ENCODE measurements at places on chromosomes 3 and 15. TPM values are rescaled to one million over a fixed set of nuclear protein-coding genes. Genes with fewer than 3 reads are reported as not detected.

- no peak for DNase-seq
These were observed 219.7 kb upstream of the SGO1 start for GRCh38 chr3:20405744-20406143.

GRCh38 chr3:52480768-52481715 lies 14.1 kb upstream of the STAB1 start:
- no peak for DNase-seq

GRCh38 chr15:99442252-99442897 lies 123.4 kb upstream of the MEF2A start:
- DNase-seq: peak; percentile 77

- DNase-seq: no peak
These were observed 276.6 kb downstream of the RPLP1 start for GRCh38 chr15:69729167-69729748.

- no peak for DNase-seq
These were observed 11.7 kb upstream of the ZNF148 start for GRCh38 chr3:125386811-125387210.

- no peak for DNase-seq
These were observed 12.4 kb downstream of the MAP1A start for GRCh38 chr15:43529587-43530345.

GRCh38 chr3:172303941-172304558 lies 144.2 kb downstream of the GHSR start:
- DNase-seq: no peak

- no peak for DNase-seq
These were observed 871.9 kb downstream of the GBE1 start for GRCh38 chr3:80889535-80889934.

- no peak for DNase-seq
These were observed 28.0 kb upstream of the PTX3 start for GRCh38 chr3:157408499-157409149.

GRCh38 chr3:149390772-149391212 lies 13.3 kb upstream of the TM4SF1 start:
- DNase-seq: peak; percentile 22

GRCh38 chr15:65431731-65432130 lies 9.0 kb upstream of the IGDCC4 start:
- no peak for DNase-seq

Gene CACNA1D
- 1.1 TPM for total RNA-seq

Gene SPTSSB
- total RNA-seq: 0.57 TPM

Gene NXPE3
- total RNA-seq: 42.0 TPM

Gene IL17RC
- 33.7 TPM for total RNA-seq

Measured in Right ventricle myocardium inferior (tissue), 1 donor.